GM06990 (cell line): ENCODE measurements at places on chromosomes 1 and 21.

DNA sequence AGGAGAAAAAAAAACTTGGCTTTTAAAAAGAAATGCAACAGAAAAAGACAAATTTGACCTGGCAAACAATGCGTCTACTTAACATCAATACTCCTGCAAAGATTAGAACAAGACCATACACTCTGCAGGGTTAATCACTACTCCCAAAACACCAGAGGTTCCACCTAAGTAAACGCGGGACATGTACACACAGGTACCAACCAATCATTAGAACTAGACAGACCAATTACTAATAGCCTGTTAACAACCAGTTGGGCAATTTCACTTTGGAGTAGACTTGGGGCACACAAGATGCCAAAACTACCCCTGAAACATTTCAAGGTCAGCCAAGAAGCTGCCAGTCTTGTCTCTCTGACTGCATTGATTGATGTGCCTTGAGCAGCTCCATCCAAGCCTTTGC is 125.8 kb downstream of the RRAGC start:
- no peak for DNase-seq

DNA sequence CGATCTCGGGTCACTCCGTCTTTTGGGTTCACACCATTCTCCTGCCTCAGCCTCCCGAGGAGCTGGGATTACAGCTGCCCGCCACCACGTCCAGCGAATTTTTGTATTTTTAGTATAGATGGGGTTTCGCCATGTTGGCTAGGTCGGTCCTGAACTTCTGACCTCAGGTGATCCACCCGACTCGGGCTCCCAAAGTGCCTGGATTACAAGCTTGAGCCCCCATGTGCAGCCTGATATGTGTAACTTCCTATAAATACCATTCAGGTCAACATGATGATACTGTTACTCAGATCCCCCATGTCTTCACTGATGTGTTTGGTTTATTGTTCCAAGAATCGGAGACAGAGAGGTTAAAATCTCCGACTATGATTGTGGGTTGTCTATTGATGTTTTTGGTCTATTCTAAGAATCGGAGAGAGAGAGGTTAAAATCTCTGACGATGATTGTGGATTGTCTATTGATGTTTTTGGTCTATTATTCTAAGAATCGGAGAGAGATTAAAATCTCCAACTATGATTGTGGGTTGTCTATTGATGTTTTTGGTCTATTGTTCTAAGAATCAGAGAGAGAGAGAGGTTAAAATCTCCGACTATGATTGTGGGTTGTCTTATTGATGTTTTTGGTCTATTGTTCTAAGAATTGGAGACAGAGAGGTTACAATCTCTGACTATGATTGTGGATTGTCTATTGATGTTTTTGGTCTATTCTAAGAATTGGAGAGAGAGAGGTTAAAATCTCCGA is 17.0 kb downstream of the C1orf159 start:
- no peak for DNase-seq

GRCh38 chr1:97986041-97987005 is 65.5 kb upstream of the DPYD start:
- no peak for DNase-seq

DNA sequence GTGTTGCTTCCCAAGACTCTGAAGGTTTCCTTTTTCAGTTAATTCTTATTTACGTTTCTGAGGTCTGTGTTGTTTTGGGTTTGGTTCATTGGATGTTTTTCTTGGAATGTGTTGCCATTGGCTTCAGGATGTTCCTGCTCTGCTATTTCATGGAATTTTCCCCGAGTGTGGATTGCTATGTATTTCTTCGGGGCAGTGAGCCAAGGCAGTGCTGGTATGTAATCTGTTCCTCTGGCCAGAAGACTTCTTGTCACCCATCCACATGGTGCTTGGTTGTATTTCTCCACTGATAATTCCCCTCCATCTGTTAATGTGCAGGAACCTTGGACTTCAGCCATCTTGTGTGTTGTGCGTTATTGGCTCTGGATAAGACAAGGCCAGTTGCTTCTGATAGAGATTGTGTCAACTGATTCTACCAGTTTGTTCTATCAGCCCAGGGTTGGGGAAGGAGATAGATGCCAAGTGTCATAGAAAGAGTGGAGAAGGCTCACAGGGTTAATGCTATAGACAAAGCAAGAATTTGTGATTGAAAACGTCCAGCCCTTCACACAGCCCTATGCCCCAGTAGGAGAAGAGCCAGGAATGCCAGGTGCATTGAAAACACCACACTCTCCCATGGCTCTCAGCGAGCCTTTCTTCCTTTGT is 505.2 kb downstream of the PLPP3 start:
- no peak for DNase-seq

GRCh38 chr1:153597206-153597605 is 15.7 kb downstream of the S100A16 start:
- no peak for DNase-seq

DNA sequence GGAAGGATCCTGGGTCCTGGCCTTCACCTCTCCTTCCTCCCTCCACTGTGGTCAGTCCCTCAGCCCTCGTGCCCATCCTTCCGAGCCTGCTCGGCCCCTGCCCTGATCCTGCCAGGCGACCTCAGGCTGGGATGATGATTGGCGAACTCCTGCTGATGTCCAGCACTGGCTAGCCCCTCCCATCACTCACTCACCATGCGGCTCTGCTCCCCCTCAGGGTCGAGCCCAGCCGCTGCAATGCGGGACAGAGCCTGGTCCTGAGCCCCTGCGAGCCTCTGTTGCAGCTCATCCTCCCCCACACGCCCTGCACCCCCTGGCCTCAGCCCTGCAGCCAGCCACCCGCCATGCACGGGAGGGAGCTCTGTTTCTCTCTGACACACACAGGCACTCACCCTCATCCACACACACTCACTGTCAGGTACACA is 100.2 kb downstream of the DMRTB1 start:
- no peak for DNase-seq

- DNase-seq: no peak
Observed at GRCh38 chr21:45470773-45471524, 66.0 kb downstream of the COL18A1 start.

- DNase-seq: no peak
Observed at GRCh38 chr1:12102066-12102465, 39.0 kb downstream of the TNFRSF8 start.

DNA sequence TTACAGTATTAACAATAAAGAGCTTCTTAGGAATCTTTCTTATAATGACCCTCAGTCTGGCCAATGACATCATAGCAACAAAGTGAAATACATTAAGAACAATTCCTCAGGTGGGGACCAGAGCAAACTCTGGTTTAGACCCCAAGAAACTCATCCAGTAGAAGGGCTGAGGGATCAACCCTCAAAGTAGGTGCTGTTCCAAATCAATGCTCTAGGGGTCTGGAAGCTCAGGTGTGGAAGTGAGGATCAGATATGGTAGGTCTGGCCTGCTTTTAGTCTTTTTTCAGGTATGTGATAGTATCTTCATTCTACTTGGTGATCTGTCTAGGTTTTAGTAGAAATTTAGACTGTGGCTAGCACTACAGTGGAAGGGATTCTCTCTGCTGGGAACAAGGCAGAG is 291.7 kb downstream of the PDE4B start:
- no peak for DNase-seq

DNA sequence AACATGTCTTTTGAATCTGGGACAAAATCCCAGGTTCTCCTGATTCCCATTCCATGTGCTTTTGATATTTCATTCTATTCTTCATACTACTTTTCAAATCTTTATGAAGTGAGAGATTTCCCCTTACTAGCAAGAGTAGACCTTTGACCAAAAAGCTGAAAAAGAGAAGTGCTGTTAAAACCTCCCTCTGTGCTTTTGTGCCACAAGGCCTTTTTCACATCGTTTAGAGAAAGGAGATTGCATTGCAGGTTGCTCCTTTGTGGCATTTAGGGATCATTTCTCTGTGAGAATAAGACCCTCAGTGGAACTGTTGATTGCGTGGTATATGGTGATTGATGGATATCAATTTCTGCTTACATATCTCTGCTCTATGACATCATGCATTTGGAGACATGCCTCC is 148.8 kb downstream of the TGFB2 start:
- DNase-seq: no peak

DNA sequence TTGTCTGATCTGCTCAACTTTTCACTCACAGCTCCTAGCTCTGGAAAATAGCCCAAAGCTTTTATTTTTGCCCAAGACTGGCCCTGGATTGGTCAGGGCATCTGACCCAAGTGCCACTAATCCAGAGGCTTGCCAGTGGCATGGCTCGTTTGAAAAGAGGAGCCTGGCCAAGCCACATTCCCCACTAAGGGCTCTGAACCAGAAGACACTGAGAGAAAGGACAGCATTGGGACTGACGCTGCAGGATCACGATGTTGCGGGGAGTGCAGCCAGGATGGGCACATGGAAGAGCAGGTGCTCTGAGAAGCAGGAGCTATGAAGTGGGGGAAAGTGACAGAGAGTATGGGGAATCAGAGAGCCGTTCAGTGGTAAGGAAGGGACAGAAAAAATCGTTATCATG is 44.9 kb upstream of the TSPAN2 start:
- no peak for DNase-seq

- peak; percentile 68 for DNase-seq
Observed at GRCh38 chr1:113042285-113043143, 30.5 kb upstream of the LRIG2 start.

- no peak for DNase-seq
Observed at GRCh38 chr1:198901266-198901665, 262.4 kb downstream of the PTPRC start.

DNA sequence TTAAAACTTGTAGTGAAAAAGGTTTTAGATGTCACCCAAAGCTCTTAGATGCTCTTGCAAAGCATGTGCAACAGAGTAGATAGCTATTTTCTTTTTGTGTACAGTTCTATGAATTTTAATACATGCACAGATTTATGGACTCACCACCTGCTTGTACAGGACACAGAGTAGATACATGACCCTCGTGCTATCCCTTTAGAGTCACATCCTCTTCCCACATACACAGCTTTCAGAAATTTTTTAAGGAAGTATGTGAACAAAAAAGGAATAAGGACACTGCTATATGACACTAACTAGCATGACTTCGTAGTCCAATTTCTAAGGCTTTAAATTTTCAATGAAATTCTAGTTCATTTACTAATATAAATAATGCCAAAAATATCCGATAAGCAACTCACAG is 60.9 kb downstream of the ABL2 start:
- DNase-seq: no peak

DNA sequence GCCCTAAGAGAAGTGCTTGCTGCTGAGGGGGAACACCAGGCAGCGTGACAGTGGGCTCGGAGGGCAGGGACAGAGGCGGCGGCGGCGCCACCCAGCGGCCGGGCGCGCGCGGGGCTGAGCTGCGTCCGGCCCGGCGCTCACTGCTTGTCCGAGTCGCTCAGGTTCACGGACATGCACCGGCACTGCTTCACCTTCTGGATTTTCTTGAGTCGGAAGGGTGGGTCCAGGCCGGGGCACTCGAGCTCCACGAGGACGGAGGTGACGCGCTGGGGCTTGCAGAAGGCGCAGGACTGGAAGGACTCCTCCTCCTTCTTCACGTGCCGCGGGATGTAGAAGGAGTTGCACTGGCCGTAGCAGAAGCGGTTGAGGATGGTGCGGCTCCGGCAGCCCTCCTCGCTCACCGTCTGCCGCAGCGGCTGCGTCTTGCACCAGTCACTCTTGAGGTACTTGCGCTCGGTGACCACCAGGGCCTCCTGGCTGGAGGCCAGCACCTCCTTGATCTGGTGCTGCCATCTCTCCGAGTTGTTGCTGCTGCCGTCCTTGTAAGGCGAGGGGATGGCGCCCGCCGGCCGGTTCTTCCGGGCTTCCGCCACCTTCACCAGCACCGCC is 119.0 kb downstream of the GREM2 start:
- DNase-seq: peak; percentile 4

DNA sequence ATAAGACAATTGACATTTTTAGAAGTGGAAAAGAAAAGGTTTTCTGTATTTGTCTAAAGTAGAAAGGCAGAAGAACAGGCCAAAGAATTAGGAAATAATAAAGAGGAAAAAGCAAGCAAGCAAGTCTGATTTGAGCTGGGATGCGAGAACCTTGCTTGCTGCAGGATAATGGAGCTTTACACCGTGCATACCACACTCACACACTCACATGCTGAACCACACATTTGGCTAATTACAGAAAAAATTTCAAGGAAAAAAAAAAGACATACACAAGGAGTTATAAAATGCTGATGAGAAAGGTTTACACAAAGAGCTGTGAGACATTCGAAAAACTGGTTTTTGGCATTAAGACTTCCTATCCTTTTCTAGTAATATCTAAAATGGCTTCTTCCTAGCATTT is 593.9 kb downstream of the KIF26B start:
- no peak for DNase-seq

DNA sequence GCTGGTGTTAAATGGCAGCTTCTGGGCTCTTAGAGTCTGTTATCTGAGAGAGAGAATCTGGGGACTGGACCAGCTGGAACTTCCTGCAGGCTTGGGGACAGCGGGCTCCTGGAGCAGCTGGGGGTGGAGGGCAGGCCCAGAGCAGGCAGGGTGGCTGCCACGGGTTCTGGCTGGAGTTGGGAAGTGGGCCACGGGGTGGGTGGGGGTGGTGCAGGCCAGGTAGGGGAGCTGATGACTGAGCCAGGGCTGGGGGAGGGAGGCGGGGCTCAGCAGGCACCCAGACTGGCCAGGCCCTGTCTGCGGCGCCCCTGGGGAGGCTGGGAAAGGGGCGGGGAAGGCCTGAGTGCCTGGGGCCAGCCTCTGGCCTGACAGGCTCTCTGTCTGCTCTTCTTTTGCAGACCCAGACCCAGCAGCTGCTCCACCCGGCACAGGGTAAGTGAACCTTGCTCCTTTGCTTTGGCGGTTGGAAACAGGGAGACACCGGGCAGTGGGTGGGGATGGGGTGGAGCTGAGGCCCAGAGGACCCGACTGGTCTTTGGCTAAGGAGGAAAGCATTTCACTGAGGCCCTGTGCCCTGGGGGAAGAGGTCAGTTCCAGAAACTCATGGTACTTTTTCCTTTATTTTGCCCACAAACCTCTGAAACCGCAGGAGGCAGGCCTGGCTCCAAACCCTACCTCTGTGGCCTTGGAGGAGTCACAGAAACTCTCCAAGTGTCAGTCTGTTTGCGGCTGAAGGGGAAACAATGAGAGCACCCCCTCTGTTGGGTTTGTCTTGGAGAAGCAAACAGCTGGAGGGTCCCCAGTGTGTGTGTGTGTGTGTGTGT is 48.8 kb downstream of the ARHGEF10L start:
- DNase-seq: no peak

- no peak for DNase-seq
Observed at GRCh38 chr1:228974273-228974672, 239.0 kb downstream of the RHOU start.

- DNase-seq: no peak
Observed at GRCh38 chr1:17597651-17598050, 58.2 kb downstream of the ARHGEF10L start.

GRCh38 chr1:116825207-116825719 is 71.0 kb downstream of the CD2 start:
- no peak for DNase-seq

- no peak for DNase-seq
Observed at GRCh38 chr1:202852163-202852904, 36.6 kb downstream of the RABIF start.
